Heart right ventricle (tissue), 16 donors: ENCODE measurements at places on chromosomes 2 and 18.

GRCh38 chr2:238954841-238955591, 107.1 kb downstream of the TWIST2 start:
- no peak for DNase-seq

DNA sequence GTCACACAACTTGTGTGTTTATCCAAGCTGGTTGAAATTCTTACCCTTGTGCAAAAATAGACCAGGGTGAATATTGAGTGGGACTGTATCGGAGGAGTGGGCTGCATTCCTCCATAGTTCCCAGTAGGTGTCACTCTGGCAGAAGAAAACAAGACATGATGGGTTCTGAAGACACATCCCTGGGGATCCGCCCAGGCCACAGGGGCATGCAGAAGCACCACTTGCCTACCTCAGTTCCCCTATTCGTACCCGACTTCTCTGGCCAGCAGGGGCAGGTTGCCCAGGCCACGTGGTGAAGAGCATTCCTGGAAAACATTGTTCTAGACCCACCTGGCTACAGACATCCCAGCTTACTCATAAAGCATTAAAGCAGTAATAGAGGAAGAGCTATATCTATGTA, 168.2 kb downstream of the FAM210A start:
- DNase-seq = peak; percentile 55

- DNase-seq = no peak
Observed at GRCh38 chr2:55761024-55761423, 67.4 kb upstream of the PNPT1 start.

DNA sequence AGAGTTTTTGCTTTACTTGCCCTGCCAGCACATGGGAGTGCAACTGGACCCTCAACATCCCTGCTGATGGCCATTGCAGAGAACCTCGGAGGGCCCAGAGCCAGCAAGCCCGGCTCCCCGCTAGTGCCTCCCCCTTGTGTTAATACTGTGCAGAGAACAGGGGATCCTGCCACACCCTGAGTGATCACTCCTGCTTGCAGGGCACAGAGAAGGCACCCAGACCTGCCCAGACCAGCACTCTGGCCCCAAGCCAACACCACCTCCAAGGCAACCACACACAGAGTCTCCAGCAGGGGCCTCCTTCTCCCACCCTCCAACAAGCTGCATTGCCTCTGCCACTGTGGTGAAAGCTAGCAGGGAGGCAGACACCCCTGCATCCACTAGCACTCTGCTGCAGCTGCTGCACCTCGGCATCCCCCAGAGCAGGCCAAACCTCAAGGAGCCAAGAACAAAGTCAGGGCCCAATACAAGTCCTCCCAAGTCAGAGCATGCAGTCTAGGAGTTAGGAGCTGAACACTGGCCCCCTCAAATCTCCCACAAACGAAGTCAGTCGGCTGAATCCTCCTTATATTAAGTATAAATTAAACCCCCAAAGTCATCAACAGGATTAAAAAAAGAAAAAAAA, 157.7 kb downstream of the CCDC178 start:
- DNase-seq = no peak

DNA sequence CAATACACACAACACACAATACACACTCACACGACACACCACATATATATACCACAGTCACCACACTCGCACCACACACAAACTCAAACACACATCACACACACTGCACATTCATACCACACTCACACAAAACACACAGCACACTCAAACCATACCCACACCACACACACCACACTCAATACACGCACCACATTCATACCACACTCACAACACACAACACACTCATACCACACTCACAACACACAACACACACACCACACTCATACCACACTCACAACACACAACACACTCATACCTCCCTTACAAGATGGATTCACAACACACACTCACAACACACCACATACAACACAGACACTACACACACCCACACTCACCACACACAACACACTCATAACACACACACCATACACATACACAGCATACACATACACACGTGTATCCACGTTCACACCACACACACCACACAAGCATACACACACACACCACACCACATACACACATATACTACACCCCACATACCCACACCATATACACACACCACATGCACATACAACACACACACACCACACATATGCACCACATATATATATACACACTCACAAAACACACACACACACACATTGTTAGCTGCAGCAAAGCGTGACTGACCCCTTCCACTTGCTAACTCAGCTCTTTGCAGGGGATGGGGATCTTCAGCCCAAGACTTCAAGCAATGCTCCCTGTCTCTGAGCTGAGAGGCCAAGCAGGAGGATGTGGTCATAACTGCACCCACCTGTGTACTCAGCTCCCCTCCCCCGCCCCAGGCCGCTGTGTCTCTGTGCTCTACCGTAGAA, 59.0 kb downstream of the SDC1 start:
- DNase-seq = no peak

DNA sequence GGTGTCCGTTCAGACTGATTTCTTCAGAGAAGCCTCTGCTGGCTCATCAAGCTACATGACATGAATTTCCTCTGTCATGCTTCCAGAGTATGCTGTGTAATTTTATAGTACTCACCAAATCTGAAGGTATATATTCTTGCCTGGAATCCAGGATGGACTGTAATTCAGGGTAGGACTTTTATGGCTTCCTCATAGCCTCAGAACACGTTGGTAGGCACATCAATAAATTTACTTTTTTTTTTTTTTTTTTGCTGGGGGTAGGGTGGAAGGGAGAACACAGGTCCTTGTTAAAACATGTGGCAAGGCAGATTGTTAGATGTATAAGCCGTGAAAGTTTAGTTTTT, 34.4 kb downstream of the MTA3 start:
- no peak for DNase-seq

DNA sequence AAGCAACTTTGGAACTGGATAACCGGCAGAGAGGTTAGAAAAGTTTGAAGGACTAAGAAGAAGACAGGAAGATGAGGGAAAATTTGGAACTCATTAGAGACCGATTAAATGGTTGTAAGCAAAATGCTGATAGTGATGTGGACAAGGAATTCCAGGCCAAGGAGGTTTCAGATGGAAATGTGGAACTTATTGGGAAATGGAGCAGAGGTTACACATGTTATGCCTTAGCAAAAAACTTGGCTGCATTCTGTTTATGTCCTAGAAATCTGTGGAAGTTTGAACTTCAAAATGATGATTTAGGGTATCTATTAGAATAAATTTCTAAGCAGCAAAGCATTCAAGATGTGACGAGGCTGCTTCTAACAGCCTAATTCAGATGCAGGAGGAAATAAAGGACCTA, 675.1 kb upstream of the SYT4 start:
- no peak for DNase-seq

GRCh38 chr2:85791704-85792565, 38.1 kb downstream of the ATOH8 start:
- no peak for DNase-seq

GRCh38 chr2:171512683-171513195, 9.5 kb upstream of the CYBRD1 start:
- no peak for DNase-seq

DNA sequence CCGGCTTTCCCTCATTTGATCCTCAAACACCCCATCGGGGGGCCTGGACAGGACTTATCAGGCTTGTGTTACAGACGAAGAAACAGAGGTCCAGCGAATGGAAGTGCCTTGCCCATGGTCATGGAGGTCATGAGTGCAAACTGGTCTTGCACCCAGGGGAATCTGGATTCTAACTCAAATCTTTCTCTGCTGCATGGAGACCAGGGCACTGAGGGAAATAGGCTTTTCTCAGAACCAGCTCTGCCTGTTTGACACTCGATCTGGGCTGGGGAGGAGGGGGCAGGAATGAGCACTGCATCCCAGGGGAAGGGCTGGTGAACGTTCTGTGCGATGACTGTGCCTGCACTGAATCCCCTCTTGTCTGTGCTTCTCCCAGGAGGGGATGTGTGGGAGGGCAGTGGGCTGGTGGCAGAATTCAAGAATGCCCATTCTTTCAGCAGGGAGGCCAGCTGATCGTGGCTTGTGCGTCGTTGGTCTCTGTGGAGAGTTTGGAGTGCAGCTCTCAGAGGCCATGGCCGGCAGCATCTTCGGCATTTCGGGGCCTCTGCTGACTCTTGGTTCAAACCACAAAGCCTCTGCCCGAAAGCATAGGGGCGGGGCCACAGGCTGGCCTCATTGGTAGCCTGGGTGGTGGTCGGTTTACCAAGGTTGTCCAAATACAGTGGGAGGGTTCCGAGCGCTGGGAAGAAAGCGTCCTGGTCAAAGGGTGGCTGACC, 171.6 kb downstream of the DDX1 start:
- DNase-seq = no peak

DNA sequence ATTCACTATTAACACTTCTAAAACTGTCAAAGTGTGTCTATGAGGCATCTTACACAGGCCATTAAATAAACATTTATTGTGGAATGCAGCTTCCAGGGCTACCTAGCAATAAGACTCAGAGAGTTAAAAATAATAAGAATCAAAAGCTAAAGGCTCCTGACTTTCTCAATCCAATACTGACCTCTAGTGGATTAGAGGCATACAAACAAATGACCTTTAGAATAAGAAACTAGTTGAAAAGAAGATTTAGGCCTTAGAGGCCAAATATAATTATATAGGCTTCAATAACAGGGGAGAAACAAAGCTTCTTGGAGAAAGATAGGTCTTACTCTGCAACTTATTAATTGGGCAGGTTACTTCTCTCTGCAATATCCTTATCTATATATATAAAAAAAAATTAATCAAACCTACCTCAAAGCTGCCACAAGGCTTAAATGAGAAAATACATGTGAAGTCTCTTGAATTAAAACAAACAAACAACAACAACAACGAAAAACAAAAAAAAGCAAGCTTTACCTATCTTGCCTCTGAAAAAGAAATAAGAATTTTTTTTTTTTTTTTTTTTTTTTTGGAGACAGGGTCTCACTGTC, 246.1 kb downstream of the EXOC6B start:
- DNase-seq = no peak

- no peak for DNase-seq
Observed at GRCh38 chr2:98088261-98088660, 1.3 kb downstream of the VWA3B start.

GRCh38 chr18:12991821-12992179, 638 bp downstream of the CEP192 start:
- DNase-seq = no peak

DNA sequence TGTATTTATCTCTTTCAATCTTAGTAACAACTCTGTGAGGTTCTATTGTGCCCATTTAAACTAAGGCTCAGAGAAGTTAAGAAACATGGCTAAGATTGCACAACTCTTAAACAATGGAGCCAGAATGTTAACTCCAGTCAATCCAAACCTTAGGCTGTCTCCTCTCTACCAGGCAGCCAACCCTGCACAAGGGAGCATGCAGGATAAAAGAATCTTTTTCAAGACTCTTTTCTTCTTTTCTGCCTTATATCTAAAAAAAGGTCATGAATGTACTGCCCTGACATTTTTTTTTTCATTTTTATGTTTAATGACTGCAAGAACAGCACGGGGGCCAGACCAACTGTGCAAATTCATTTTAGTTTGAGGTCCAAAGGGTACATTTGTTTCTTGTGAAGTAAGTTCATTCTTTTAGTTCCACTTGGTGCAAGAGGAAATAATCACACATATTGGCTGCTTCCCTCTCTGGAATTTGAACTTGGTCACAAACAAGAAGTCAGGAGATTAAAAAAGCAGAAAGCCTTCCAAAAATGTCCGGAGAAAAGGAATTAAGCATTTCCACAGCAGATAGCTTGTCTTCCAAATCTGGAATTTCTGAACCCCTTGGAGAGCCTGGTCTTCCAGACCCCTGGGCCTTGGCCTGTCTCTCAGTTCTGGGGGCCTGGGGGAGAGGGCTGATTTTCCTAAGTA, 96.0 kb upstream of the RIOK3 start:
- DNase-seq = no peak

GRCh38 chr2:36882532-36882931, 83.8 kb downstream of the STRN start:
- no peak for DNase-seq

DNA sequence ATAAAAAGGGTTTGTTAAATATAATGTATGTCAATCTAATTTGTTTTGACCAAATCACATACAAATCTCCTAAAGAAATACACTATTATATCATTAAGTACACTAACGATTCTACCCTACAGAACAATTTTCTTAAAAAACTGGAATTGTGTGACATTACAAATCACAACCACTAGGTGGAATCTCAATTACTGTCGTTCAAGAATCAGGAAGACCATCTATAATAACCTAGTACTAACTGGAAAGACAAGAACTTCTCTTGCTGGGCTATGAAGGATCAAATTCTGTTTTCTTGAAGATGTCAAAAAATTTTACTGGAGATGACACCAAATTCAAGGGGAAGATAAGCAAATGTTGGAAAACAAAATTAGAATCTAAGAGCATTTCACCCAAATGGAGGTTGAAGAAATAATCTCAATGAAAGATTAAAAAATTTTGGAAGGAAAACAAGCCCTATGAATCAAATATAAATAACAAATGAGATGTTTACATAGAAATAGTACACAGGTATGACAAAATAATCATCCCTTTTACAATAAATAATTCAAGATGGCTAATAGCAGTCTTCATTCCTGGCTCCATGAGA, 110.9 kb downstream of the STK39 start:
- no peak for DNase-seq

- DNase-seq = no peak
Observed at GRCh38 chr2:138622613-138623012, 121.0 kb downstream of the SPOPL start.

GRCh38 chr18:4639628-4640310, 184.7 kb upstream of the DLGAP1 start:
- DNase-seq = no peak

DNA sequence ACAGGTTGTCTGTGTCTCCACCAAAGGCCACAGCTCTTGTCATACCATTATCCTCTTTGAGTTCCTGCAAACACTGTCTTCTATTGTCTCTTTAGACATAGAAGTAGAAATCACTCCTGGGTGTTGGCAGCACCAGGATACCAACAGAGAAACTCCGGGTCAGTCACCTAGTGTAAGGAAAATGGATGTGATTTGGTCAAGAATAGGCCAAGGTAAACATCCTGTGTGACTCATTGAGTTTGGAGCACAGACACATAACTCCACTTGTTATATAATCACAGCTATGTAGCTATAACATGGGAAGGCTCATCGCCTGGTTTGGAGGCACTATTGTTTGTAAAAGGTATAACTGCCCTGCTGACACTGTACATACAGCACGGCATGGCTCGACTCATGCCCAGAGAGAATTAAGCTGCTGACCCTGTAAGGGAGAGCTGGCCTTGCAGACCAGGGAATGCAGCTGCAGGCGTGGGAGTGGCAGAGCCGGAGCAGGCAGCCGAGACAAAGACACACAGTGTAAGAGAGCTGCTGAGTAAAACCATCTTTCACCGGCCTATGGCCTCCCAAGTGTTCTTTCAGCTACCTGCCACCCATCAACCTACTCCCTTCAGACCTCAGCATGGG, 3.4 kb upstream of the TXNL1 start:
- no peak for DNase-seq

- DNase-seq = no peak
Observed at GRCh38 chr2:240284503-240285259, 144.2 kb upstream of the OTOS start.

GRCh38 chr18:75462178-75462832, 34.8 kb upstream of the SMIM21 start:
- peak; percentile 23 for DNase-seq

GRCh38 chr2:55000341-55000740, 49.9 kb downstream of the RTN4 start:
- DNase-seq = no peak
